PC-9 (cell line): ENCODE measurements at places on chromosomes 2 and 18. TPM values are rescaled to one million over a fixed set of nuclear protein-coding genes. Genes with fewer than 3 reads are reported as not detected.

The GAD1 gene
- 3.5 and 4.3 TPM in 2 replicates for total RNA-seq

The GALNT13 gene
- total RNA-seq, result 3.6 and 4.0 TPM in 2 replicates

The GCA gene
- total RNA-seq, result 13.4 and 14.9 TPM in 2 replicates

The GNLY gene
- total RNA-seq, result not detected in 2 replicates

The DNAH6 gene
- total RNA-seq, result not detected in 2 replicates

The SKOR2 gene
- total RNA-seq, result not detected in 2 replicates

The C1QL2 gene
- total RNA-seq, result not detected in 2 replicates

The LCT gene
- total RNA-seq, result not detected in 2 replicates

The UBR3 gene
- 10.9 and 21.9 TPM in 2 replicates for total RNA-seq

The GPR75 gene
- 1.8 and 3.7 TPM in 2 replicates for total RNA-seq

The ZNF532 gene
- 19.1 and 21.1 TPM in 2 replicates for total RNA-seq

- DNase-seq, result no peak
Measured at GRCh38 chr2:5698134-5698533, 6.0 kb downstream of the SOX11 start.

DNA sequence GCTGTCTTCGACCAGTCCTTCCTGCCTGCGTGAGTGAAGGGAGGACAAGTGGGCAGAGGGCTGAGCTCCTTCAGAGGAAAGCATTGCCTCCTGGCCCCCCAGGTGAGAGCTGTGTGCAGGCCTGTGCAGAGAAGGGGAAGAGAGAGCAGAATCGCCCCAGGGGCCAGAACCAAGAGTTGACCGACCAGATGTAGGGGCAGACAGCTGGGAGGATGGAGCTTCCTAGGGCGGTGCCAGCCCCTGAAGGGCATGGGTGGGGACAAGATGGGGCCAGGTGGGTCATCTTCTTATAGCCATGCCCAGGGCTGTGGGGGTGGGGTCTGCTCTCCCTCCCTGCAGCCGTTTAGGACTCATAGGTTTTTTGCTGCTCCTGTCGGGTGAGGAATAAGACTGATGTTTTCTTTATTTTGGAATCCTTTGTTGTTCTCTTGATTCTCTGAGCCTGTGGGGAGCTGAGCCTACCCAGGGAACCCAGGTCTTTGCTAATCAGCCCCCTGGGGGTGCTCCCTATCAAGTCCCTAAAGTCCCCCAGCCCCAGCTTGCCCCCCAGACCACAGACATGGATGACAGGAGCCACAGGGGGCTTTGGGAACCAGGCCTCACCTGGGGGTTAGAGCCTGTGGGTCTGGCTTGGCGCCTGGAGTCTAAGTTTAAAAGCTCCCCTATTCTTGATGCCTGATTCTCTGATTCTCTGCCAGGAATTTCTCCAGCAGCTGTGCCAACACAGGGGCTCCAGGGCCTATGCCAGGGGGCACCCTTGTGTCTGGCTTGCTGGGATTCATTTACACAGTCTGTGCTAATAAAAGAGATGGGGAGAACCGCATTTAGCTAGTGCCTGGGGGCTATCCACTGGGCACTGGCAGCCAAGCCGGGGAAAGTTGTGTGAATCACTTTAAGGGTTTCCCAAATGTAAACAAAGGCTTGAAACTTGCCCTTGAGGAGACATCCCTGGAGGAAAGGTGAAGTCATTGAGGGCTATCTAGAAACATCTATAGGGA, 9.3 kb upstream of the EFHD1 start:
- DNase-seq, result peak; percentile 36

GRCh38 chr2:50575232-50575631, 456.7 kb downstream of the NRXN1 start:
- no peak for DNase-seq

DNA sequence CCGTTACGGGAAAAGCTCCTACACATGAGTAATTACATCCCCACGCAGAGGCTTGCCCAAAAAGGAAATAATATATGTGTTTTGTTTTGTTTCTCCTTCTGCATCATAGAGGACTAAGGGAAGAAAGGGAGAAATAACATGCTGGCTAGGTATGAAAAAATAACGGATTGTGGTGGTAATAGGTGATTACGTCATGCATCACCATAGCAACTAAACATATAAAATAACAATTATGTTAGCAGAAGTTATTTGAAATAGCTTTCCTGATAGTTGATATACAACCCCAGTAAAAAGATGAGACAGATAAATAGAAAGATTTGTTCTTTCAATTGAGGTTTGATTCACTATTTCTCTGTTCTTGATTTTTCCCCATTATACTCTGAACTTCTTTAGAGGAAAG, 518.0 kb downstream of the ZNF516 start:
- DNase-seq, result no peak

DNA sequence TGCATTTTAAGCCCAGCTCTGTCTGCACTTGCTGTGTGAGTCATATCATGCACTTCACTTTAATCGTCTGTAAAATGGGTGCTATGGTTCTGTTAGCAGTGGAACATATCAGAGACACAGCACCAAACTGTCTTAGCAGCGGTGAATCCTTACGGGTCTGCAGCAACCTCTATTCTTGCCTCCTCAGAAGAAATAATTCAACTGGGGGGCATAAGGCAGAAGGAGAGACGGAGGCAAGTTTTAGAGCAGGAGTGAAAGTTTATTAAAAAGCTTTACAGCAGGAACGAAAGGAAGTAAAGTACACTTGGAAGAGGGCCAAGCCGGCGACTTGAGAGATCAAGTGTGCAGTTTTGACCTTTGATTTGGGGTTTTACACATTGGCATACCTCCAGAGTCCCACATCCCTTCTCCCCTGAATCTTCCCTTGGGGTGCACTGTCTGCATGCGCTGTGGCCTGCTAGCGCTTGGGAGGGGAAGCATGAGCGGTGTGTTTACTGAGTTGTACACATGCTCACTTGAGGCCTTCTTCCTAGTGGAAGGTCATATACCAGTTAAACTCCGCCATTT, 109.8 kb downstream of the DDX1 start:
- no peak for DNase-seq

DNA sequence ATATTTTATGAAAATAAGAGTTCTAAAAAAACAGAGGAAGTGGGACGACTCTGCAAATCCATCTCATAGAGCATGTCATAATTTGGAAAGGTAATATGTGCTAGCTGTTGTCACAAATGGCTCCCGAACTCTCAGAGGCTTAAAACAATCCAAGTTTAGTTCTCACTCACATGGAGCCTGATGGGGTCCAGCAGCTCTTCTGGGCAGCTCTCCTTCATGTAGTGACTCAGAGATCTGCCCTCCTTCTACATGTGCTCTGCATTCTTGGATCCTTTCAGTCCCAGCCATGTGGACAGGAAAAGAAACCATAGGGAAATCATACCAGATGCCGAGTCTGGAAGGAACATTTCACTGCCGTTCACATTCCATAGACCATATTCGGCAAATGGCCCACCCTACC, 180.1 kb upstream of the APCDD1 start:
- DNase-seq, result no peak

DNA sequence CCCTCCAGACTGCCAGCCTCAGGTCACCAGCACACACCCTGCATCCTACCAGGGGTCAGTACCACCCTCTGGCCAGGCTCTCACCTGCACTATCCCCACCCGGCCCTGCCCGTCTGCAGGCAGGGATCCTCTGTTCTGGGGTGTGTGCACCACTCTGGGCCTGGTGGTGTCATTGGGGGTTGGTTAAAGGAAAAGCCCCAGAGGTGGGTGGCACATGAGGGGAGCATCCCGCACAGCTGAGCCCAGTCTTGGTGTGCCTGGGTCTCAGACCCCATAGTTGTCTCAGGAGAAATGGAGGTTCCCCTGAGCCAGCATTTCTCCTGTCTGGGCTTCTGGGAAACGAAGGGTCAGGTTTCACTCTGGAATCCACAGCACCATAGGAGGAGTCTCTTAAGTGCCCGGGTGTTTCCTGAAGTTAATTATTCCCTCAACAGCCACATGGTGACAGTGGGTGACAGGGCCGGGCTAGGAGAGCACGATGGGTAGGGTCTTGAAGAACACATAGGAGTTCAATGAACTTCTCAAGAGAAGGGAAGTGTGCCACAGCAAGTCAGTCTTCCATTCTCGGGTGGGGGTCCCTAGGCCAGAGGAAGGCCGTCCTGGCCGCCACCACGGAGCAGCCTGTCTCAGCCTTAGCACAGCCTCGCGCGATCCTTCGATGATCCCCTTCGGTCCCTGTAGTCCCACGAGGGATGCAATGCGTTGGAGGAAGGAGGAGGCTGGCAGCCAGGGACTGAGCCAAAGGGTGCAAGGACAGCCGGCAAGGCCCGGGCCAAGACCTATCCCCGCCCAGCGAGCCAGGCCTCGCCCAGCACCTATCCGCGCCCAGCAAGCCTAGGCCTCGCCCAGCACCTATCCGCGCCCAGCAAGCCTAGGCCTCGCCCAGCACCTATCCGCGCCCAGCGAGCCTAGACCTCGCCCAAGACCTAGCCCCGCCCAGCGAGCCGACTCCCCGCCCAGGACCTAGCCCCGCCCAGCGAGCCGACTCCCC, 1.1 kb upstream of the FARP2 start:
- peak; percentile 76 for DNase-seq

DNA sequence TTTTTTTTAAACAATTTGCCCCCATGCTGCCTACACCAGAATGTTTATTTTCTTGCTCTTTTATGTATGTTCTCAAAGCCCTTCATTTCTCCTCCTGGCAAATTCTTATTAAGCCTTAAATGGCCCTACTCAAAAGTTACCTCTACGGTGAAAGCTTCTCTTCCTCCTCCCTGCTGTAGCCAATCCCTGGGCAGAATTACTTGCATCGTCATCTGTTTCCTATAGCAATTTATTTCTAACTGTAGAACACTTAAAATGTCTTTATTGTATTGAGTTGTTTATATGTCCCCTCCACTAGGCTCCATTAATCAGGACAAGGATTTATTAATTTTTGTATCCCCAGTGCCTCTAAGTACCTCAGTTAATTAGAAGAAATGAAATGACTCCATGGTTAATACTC, 2.5 kb upstream of the RAD51AP2 start:
- no peak for DNase-seq

DNA sequence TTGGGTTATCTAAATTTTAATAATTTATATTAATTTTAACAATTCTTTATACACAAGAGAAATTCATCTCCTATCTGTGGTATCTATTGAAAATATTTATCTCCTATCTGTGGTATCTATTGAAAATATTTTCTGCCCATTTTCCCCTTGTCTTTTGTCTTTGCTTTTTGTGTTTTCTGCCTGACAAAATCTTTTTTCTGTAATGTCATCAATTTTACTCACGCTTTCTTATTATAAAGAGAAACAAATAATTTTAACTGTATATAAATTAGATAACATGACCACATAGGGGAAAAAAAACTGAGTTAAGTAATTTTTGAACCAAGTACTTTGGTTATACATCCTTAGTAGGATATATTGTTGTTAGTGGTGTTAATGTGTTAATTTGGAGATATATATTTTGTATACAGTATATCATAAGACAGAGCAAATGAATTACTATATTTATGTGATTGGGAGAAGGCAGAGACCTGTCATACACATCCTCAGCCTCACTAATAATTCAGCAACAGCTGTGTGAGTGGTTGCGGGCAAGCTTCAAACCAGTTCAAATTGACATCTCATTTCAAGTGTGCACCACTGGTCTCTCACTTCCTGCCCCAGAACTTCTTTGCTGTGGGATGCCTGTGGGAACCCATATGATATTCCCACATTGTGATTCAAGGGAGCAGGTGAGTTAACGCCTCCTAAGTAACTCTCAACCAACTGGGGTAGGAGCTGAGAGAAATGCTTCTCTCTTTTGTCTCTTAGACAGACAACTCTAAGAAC, 292.4 kb downstream of the SP3 start:
- DNase-seq, result no peak
